Stimulated activated CD4-positive, alpha-beta T cell treated with anti-CD3 and anti-CD28 coated beads, Interleukin-15, amount 100 ng/mL, for 1 hour (primary cell): ENCODE measurements at places on chromosomes 1 and 21.

DNA sequence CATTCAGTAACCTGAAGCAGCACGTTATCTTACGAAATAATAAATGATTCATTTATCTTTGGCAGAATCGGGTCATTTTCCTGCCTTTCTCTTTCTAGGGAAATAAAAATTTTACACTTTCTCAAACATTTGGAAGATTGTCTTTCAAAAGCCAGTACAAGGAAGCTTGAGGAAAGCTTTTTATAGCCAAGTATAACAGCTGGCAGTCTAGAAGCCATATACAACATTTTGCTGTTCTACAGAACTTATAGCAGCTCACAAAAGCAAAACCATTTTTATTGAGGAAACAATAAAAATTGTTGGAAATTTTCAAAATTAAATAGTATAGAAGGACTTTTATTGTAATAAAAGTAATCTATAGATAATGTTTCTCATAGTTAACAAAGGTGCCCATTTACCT lies 448.6 kb downstream of the SMYD3 start:
- no peak for DNase-seq

GRCh38 chr1:5915587-5916571 lies 76.3 kb downstream of the NPHP4 start:
- no peak for DNase-seq

- no peak for DNase-seq
These were observed at the start of gene ANGPTL3 for GRCh38 chr1:62597281-62597680. Gene ANGPTL3 (plus strand): TSS chr1:62597520. CDS start chr1:62597567, 47 bp downstream.

DNA sequence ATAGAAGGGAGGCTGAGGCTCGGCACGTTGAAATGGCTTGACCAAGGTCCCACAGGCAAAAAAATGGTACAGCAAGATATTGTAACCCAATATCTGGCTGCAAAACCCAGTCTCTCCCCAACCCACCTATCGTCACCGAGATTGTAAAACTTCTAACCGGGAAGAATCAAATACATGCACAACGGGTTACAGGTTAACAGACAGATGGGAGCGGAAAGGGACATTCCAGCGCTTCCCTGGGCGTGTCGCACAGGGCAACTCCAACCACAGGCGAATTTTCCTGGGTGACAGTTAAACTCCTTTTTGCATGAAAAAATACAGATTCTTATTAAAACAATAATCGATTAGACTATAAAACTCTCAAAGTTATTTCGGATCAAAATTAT lies 31.8 kb upstream of the JUN start:
- no peak for DNase-seq

GRCh38 chr1:20354610-20355009 lies 63.9 kb downstream of the VWA5B1 start:
- no peak for DNase-seq
